Activated CD4-positive, alpha-beta T cell treated with anti-CD3 and anti-CD28 coated beads, Interleukin-2, amount 10 ng/mL, durations not matched to agents 7 days and 5 days (primary cell): ENCODE measurements at places on chromosomes 1 and 21.

GRCh38 chr1:209062081-209062620 is 521.4 kb upstream of the CAMK1G start:
- DNase-seq, result no peak

DNA sequence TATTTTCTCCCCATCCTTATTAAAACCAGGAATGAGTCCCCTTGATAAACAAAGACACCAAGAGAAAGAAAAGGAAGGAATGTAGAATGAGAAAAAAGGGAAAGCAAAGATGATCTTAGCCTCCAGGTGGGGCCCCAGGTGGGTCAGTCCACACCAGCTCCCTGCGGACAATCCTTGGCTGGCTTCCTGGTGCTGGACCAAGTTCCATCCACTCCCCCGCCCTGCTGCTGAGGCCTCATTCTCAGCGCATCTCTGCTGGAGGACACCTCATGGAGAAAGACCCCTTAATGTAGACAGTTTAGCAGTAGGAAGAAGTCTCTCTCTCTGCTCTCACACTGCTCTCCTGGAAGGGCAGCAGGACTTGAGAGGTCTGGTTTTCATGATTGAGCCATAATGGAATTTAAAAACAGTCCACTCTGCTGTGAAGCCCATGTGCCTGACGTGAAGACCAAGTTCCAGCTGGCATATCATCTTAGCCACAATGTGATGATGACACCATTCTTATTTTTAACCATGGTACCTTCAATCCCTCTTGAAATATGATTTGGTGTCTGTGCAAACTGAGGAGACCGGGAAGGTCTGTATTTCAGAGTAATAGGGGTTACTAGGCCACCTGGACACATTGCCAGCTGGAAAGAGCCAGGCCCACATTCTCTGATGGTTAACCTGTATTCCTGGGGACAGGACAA is 83.1 kb downstream of the WLS start:
- no peak for DNase-seq

DNA sequence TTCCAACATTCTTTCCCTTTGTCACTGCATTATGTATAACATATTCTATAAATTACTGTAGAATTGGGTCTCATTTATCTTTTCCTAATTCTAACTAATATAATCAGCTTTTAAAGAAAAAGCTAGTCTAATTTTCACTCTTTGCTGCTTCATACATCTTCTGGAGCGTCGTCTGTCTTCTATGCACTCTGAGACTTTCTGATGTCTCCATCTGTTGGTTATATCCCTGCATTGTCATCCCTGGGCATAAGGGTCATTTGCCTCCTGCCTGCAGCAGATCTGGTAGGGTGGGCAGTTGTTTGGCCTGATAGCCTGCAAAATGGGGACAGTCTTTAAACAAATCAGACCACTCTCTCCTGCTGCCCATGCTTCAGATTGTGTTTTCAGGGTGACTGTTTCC is 40.8 kb upstream of the DYNLT5 start:
- DNase-seq, result no peak

- no peak for DNase-seq
These were observed 18.5 kb downstream of the FOXO6 start for GRCh38 chr1:41379738-41380130.

- DNase-seq, result no peak
These were observed 6.3 kb upstream of the TNNT2 start for GRCh38 chr1:201383647-201384405.

DNA sequence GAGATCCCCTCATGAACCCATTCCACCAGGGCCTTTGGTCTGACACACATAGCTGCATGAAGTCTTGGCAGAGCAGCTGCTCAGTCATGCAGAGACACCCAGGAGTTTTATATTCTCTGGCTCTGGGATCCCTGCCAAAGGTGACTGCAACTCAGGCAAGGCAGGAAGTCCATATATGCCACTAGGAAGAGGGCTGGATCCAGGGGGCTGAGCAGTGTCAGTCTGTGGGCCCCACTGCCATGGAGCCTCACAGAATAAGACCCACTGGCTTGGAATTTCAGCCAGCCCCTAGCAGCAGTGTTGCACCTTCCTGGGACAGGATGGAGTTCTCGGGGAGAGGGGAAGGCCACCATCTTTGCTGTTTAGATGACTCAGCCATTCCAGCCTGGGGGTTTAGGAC is 199.7 kb downstream of the TBX15 start:
- no peak for DNase-seq

DNA sequence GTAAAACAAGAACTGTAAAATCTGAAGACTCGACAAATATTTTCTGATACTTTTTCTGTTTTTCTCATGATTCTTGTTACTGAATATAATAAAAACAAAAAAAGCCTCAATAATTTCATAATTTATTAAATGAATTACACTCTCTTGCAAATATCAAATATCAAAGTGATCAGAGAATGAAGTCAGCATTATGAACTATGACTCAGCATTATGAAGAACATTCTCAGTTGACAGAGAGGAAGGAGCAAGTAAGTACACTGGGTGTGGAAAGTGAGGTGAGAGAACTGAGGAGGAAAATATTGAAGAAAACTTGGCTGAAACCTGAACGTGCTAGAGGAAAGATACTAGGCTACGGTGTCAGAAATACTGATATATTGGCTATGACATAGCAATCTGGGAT is 529.5 kb downstream of the KCNT2 start:
- DNase-seq, result no peak

DNA sequence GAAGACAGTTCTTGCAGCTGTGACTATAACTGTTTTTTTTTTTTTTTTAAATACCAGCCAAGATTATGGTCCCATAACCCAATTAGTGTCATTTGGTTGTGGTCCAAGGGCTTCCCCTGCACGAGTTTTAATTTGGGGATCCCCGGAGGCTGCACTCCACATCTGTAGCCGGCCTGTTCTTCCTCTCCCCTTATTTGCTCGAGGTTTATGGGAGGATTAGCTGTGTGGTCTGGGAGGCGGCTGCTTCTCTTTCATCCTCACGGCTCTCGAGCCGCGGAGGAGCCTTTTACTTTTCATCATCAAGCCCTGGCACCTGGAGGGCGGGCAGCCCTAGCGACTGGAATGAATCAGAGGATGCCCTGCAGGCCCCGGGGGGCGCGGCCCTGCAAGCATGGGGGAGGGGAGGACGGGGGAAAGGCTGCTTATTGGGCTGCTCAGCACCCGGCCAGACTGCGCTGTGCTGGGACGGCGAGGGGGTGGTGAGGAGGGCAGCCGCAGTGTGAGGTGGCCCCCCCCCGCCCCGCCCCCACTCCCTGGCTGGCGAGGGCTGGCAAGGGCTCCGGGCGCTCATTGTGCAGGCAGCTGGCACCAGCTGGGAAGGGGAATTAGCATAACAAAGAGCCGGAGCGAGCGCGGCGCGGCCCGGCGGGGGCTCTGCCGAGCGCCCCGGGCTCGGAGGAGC is 18.5 kb downstream of the SERTAD4 start:
- no peak for DNase-seq

GRCh38 chr1:155063550-155064110 is at the start of gene EFNA4:
EFNA4 (plus strand) TSS chr1:155063740; CDS start chr1:155063824, 84 bp downstream.
- DNase-seq, result peak; percentile 91

- no peak for DNase-seq
These were observed 198.6 kb downstream of the PBX1 start for GRCh38 chr1:164757625-164758024.

GRCh38 chr1:2043886-2044285 is 6.3 kb upstream of the PRKCZ start:
- no peak for DNase-seq

DNA sequence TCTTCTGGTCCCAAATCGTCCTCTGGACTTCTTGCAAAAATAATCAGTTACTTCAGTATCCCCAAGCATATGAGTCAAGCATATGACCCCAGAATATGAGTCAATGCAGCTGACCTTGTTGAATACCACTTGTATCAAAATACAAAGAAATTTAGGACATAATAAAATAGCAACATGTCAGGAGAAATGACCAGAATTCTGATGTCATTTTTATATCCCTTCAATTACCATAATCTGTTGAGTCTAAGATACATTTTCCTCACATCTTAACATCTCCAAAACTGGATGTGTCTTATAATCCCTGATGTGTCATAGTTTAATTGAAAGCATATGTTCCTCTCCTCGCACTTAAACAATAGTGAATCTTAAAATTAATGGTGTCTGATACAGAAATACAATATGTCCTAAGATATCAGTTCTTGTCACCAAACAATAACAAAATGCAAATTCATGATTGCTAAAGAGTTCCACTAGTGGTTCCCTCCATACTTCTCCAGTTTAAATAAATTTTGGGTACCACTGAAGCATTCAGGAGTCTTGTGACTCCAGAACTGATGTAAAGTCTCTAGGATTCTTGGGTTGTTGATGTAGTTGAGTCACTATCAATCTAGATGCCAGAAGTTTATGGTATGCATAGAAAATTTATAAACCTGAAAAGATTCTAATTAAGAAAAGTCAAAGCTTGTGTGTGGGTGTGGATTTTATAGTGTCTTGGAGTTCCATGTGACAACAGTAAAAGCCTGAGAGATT is 41.8 kb downstream of the KIFAP3 start:
- no peak for DNase-seq

DNA sequence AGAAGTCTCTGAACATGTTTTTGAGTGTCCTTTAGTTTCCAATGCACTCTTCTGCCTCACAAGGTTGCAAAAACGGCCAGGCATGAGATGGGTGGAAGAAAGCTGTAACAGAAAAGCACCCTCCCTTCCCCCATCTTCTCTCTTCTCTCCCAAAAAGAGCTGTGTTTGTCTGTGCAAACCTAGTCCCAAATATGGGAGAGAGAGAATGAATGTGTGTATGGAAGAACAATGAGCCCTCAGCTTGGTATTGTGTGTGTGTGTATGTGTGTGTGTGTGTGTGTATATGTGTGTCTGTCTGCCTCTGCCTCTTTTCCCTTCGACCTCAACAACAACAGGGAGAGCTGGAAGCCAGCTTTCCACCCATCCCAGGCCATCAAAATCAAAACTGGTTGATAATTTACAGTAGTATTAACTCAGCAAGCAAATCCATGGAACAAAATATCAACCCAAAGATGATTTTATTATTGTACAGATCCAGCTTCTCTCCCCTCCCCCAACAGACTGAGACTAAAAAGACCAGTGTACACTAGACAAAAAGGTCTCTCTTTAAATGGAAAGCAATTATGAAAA is 1.8 kb downstream of the RERE start:
- no peak for DNase-seq

DNA sequence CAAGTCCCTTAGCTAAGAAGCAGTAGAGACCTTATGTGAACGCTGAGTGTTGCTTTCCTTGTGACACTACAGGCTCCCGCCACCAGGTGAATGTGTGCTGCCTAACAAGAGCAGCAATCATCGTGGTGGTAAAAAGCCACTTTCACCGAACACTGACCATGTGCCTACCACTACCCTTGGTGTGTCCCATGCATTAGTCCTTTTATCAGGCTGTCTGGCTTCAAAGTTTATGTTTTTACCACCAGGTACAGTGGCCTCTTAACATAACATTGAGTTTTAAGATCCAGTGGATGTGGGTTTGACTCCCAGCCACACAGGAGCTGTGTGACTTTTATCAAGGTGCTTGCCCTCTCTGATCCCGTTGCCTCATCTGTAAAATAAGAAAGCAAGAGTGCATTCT is 1.7 kb downstream of the C1QB start:
- DNase-seq, result no peak

- DNase-seq, result peak; percentile 27
These were observed 663 bp upstream of the GBP6 start for GRCh38 chr1:89363196-89363595.

- no peak for DNase-seq
These were observed 943.6 kb downstream of the KCNT2 start for GRCh38 chr1:195664628-195665027.

DNA sequence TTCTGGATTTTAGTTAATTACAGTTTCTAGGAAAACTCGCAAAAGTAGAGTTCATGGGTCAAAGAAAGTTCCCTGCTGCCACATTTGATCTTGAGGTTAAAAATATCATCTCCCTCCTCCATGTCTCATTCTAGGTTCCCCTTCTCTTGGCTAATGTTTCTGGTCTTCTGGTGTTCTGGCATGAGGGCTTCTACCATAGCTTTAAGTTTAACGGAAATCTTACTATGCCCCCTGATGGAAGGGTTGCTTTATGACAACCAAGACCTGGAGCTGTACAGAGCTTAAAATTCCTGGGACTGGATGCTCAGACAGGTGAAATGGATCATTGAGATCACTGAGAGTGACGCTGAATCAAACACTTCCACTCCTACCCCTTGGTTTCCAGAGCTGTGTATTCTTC is 1881.7 kb downstream of the MRPL39 start:
- DNase-seq, result no peak

DNA sequence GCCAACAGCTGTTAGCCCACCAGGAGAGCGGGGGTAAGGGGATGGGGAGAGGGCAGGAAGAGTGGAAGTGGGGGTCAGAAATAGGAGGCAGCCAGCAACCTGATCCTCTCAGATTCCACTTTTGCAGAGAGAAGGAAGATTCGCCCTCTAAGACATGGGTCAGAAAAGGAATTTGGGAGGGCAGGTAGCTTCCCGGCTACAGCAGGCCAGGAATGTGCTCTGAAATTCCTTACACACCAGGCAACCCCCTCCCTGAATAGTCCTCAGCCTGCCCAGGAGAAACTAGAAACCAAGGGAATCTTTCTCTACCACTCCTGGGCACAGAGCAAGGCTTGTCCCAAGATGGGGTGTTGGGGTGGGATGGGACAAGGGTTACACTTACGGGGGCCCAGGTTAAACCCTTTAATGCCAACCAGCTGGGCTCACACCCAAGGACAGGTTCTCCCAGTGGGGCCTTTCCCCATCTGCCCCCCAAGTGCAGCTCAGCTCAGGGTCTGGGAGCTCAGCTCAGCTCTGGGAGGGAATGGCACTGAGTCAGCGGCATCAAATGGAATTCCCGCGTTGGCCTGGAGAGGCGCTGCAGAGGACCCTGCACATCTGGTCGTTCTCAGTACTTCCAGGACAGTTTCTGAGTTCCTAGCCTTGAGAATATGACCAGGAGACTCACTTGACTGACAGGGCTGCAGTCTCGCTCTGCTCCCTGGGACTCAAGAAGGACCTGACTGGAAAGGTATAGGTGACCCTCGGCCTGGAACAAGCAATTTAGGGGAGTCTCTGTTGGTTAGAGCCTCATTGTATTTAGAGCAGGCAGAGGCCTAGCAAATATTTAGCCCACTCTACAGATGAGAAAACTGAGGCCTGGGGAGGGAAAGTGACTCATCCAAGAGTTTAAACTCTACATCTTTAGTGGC is 761 bp downstream of the TNNT2 start:
- no peak for DNase-seq

- DNase-seq, result no peak
These were observed 62.8 kb downstream of the NVL start for GRCh38 chr1:224266915-224267856.

DNA sequence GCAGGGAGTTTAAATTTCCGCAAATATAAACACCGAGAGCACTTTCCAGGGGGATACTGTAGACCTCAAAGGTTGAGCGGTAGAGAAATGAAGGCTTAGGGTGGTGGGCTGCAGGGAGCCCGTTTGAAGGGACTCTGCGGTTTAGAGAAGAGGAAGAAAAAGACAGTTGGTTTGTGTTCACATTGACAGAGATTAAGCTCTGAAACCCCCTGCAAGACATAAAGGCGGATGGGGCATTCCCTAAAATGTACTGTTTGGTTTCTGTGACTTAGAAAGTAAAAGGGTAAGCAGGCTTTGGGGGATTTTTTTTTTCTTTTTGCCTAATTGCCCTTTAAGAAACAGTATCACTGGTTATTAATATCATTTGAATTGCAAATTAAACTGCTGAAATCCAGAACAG is 1.3 kb downstream of the KAZN start:
- no peak for DNase-seq

GRCh38 chr1:100806601-100807000 is 87.1 kb downstream of the VCAM1 start:
- DNase-seq, result no peak
